ENCODE measurements at places on chromosomes 4 and X.

DNA sequence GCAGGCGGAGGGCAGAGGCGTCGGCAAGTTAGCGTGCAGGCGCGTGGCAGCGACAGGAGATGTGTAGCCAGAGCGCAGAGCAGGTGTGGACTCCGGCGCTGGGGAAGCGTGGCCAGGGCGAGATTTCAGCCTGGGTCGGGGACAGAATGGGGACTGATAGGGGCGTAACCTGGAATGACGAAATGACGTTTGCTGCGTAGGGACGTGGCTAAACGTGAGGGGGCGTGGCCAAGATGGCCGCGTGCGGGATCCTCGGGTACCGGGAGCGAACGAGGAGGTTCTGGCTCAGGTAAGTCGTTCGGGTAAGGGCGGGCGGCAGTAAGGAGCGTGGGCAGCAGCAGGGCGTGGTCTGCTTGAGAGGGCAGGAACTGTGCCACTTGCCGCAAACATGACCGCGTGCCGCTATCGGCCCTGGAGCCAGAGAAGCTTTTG is 10.9 kb upstream of the CLTRN start:
- peak; percentile 90 for DNase-seq

DNA sequence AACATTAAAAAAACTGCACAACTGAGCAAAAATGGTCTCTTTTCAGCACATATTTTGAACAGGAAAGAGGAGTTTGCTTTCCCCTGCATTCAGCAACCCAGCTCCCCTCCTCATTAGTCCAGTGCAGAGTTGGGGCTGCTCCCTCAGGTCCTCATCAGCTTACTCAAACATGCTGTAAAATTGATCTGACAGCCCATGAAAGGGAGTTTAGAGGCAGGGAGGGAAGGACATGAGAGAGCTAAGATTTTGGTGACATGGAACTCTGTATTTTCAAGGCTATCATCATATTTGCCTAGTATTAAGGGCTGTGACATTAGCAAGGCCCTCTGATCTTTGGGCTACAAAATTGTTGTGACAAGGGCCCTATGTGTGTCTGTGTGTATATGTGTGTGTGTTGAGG is 205.6 kb upstream of the TAPT1 start:
- DNase-seq, result no peak

- DNase-seq, result no peak
Measured at GRCh38 chrX:106649523-106650428, 38.0 kb downstream of the RADX start.

DNA sequence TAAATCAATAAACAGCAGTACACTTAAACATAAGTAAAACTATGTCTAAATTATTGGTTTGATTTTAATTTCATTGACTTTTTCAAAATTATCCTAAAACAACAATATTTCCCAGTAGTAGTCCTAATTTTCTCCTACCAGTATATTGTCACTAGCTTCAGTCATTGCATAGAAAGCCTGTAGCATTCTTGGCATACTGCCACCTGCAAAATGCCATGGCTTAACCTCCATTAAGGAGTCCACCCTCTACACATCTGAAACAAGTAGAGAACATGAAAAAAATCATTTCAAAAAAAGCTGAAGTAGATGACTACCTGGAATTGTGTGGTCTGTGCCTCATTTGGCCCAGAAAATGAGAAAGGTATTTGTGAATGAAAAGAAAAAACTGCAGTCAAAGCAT is 348.5 kb downstream of the INPP4B start:
- DNase-seq, result no peak

DNA sequence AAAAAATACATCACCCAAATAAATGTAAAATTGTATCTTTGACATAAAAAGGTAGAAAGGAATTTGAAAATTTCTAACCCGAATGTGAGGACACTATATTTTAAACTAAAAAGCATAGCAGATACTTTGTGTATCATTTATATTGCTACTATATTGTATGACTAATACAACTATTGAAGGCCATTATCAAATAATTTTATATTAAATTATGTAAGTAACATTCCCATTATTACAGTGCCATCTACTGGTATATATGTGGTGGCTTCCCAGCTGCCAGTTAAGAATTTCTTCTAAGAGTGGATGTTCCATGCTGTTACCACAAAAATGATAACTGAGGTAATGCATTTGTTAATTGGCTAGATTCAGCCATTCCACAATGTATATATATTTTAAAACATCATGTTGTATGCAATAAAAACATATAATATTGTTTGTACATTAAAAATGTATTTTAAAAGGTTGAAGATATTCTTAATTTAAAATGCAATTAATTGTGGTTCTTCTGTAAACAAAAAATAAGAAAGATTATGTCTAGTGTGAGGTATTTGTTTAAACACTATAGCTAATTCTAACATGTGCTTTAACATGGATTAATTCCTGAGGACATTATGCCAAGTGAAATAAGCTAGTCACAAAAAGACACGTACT is 65.3 kb downstream of the EGF start:
- DNase-seq, result no peak

GRCh38 chrX:154733066-154733425 is 17.8 kb downstream of the GAB3 start:
- no peak for DNase-seq

- no peak for DNase-seq
Measured at GRCh38 chr4:117324851-117325491, 239.6 kb upstream of the TRAM1L1 start.

DNA sequence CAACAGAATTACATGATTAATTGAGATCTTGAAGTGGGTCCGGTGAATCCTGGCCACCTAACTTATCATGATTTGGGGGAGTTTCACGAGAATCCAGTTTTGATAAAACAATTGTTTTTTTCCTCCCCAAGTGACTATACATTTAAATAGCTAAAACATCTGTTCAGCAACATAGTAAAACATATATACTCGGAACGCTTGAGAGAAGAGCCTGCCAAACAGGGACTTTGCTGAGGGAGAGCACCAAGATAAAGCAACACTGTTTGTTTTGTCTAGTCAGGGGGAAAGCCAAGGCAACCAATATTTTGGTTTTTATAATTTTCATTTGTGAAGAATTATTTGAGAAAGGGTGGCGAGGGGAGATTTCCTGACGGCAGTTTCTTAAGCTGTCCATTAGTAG is 381 bp downstream of the PHEX start:
- no peak for DNase-seq

- DNase-seq, result no peak
Measured at GRCh38 chr4:57303012-57303751, 193.0 kb upstream of the IGFBP7 start.

- no peak for DNase-seq
Measured at GRCh38 chr4:155617296-155617695, 49.4 kb upstream of the GUCY1A1 start.

GRCh38 chr4:41882625-41883347 is 52.4 kb upstream of the TMEM33 start:
- DNase-seq, result peak; percentile 72

DNA sequence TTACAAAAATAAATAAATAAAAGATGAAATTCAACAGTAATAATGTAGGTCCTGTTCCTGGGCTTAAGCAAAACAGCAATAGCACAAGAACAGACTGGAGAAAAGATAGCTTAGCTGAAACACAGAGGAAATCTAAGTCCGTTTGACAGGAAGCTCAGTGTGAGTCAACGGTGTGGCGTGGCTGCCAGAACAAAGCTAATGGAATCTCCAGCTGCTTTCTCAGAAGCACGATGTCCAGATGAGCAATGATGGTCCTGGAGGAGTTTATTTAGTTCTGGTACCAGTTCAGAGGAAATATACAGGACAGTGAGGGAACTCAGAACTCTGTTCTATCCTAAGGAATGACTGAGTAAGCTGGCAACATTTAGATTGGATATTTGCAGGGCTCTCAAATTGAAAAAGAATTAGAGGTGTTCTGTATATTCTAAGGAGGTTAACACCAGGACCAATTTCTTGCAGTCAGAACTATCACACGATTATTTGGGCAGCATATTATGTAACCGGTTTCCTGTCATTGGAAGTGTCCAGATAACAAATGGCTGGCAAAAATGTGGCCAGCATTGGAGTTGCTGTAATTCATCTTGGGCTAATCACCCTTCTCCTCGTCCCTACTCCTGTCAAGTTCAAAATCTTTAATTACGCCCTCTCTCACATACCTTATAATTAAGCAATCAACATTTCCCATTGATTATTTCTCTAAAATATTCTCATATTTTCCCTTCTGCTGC is 12.7 kb downstream of the GAB3 start:
- no peak for DNase-seq

DNA sequence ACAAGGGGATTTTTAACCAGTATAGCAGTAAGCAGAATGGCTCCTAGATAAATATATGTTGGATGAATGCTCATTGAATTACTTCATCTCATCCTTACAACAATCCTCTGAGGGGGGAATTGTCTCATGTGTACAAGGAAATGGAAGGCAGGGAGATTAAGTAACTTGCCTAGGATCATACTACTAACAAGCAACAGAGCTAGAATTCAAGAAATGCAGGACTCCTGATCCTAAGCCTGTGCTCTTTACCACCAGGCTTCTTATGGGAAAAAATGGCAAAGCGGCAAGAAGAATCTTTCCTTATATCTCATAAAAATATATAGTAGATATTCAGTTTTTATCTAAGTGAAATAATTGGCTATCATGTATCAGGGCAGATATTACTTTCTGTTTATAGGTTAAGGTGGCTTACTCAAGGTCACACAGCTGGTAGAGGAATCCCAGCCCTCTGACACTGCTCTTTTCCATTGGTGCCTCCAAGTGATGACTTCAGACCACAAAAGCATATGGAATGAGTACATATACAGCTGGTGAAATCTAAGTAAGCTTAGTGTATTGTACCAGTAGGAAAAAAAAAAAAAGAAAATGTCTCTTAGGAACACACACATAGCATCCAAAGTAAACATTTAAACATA is 2.1 kb downstream of the ABHD18 start:
- DNase-seq, result no peak

Data from activated CD4-positive, alpha-beta T cell treated with anti-CD3 and anti-CD28 coated beads for 48 hours (primary cell).